T-helper 17 cell (primary cell): ENCODE measurements at places on chromosomes 3 and 15. TPM values are rescaled to one million over a fixed set of nuclear protein-coding genes. Genes with fewer than 3 reads are reported as not detected.

CPNE9 gene
- total RNA-seq, result not detected

GRCh38 chr15:57135800-57136199, 217.4 kb downstream of the TCF12 start:
- H3K27ac ChIP-seq, result peak overlapping the region; percentile 16
- H3K4me1 ChIP-seq, result peaks cover 22% of the 10 kb centered on the region
- H3K27me3 ChIP-seq, result no peaks in the 10 kb centered on the region
- no peak for DNase-seq
- no peak overlapping the region for H3K4me3 ChIP-seq

DLG1 gene
- total RNA-seq, result 87.5 TPM

DNA sequence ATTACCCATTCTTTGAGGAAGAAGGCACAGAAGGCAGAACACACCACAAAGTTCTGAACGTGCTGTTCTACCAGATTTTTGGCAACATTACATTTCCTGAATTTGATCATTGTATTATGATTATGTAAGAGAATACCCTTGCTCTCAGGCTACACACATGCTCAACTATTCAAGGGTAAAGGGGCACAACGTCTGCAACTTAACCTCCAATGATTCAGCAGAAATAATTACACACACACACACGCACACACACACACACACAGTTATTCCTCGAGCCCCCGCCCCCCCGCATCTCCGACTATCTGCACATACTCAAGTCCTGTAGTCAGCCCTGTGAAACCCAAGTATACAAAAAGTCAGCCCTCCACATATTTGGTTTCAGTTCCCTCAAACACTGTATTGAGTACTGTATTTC, 26.8 kb downstream of the RPN1 start:
- H3K4me1 ChIP-seq, result peaks cover 21% of the 10 kb centered on the region
- H3K27me3 ChIP-seq, result no peaks in the 10 kb centered on the region
- H3K36me3 ChIP-seq, result peaks cover 12% of the 10 kb centered on the region
- no peak overlapping the region for H3K4me3 ChIP-seq
- no peak for DNase-seq
- peak overlapping the region; percentile 74 for H3K27ac ChIP-seq

DNA sequence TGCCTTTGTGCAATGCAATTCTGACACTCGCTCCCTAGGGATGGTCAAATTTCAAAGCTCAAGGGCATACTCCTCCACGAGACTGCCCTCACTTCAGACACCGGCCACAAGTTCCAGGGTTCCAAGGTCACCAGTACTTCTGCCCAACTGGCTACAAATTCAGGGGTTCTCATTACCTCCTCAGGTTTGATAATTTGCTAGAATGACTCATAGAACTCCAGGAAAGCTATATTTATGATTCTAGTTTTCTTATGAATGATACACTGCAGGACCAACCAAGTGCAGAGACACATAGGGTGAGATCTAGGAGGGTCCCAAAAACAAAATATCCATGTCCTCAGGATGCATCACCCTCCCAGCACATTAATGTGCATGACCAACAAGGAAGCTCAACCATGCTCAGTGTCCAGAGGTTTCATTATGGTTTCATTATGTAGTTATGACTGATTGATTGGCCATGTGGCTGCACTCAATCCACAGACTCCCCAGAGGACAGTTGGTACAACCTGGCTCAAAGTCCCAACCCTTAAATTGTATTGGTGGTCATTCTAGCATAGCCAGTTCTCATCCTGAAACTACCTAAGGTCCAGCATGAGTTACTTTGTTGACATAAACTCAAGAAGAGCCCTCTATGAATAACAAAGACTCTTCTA, 170.4 kb upstream of the LRRN1 start:
- no peak for DNase-seq
- no peaks in the 10 kb centered on the region for H3K27me3 ChIP-seq
- H3K4me3 ChIP-seq, result no peak overlapping the region
- no peak overlapping the region for H3K27ac ChIP-seq
- no peaks in the 10 kb centered on the region for H3K4me1 ChIP-seq
- no peaks in the 10 kb centered on the region for H3K36me3 ChIP-seq

DNA sequence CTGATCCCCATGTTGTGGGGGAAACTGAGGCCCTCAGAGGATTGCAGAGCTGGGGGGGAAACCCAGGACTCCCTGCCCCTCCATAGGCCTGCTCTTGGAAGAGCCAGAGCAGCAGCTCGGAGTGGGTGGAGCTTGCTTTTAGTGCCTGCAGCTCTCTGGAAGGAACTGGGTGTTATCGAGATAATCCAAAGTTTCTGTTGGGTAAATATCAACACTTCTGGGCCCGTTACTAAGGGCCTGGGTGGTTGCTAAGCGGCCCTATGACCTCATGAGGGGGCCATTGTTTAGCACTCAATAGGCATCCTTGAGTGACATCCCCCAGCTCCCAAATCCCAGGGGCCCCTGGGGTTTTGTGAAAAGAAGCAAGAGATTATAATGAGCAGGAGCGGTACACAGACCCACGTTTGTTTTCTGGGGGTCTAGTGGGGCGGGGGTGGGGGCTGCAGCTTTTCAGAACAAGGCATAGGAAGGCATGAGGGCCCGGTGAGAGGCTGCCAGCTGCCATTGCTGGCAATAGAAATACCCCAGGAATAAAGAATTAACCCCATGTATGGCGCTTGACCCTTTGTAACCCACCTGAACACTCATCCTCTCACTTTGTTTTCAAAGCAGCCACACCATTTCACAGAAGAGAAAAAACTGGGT, 48.3 kb upstream of the ATP2B2 start:
- H3K36me3 ChIP-seq, result peaks cover 2% of the 10 kb centered on the region
- peak overlapping the region; percentile 54 for H3K27ac ChIP-seq
- DNase-seq, result no peak
- no peak overlapping the region for H3K4me3 ChIP-seq
- H3K27me3 ChIP-seq, result peaks cover 27% of the 10 kb centered on the region

RLBP1 gene
- not detected for total RNA-seq

DNA sequence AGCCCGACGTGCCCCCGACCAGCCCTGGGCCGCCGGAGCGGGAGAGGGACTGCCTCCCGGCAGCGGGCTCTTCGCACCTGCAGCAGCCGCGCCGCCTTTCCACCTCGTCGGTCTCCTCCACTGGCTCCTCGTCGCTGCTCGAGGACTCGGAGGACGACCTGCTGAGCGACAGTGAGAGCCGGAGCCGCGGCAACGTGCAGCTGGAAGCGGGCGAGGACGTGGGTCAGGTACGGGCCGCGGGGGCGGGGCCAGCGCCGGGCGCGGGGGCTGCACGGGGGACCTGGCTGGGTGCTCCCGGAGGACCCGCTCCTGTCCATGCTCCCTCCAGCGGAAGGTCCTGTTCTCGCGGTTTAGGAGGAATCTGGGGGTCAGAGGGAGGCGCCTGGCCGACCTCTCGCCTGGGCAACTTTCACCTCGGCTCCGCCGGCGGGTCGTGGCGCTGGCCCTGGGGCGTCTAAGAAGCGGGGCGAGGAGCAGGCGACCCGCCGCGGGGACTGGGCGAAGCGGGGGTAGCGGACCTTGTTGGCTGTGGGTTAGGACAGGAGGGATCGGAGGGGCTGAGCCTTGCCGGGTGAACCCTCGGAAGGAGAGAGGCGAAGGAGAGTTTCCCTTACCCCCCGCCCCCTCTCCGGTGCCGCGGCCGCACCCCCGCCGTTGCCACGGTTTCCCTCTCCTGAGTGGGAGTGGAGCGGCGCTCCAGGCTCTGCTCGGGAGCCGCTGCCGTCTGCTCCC, 682 bp downstream of the ITPKA start:
- no peak for DNase-seq
- H3K4me1 ChIP-seq, result peaks cover 24% of the 10 kb centered on the region
- H3K4me3 ChIP-seq, result peak overlapping the region; percentile 83
- no peaks in the 10 kb centered on the region for H3K36me3 ChIP-seq
- H3K27ac ChIP-seq, result no peak overlapping the region

KCNMB3 gene
- 1.0 TPM for total RNA-seq

DNA sequence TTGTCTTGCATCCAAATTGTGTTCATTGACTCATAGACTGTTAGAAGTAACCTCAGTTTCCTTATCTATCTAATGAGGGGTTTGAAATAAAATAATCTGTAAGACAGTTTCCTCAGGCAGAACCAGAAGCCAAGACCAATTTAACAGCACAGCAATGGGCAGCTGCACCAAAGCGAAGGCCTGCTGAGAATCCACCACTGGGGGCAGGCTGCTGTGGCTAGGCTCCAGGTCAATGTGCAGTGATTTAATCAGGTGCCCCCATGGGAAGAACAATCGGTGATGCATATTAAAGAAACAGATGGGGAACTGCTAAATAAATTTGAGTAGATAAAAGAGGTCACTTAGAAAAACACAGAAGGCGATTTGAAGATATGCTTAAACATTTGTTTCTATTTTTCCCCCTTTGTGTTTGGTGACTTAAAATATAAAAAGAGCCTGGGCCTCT, 28.0 kb upstream of the TMOD3 start:
- H3K36me3 ChIP-seq, result peaks cover 7% of the 10 kb centered on the region
- DNase-seq, result no peak
- no peak overlapping the region for H3K4me3 ChIP-seq
- H3K27ac ChIP-seq, result no peak overlapping the region
- H3K27me3 ChIP-seq, result no peaks in the 10 kb centered on the region

- peak overlapping the region; percentile 96 for H3K27ac ChIP-seq
- no peak for DNase-seq
- no peak overlapping the region for H3K4me3 ChIP-seq
- no peaks in the 10 kb centered on the region for H3K27me3 ChIP-seq
These were observed 204.0 kb downstream of the PLCL2 start for GRCh38 chr3:17088602-17089313.

- H3K36me3 ChIP-seq, result peaks cover 8% of the 10 kb centered on the region
- peaks cover 27% of the 10 kb centered on the region for H3K4me1 ChIP-seq
- peak overlapping the region; percentile 92 for H3K27ac ChIP-seq
- no peak for DNase-seq
- H3K27me3 ChIP-seq, result no peaks in the 10 kb centered on the region
These were observed 8.8 kb downstream of the STOML1 start for GRCh38 chr15:73983211-73983727.
